ENCODE measurements at places on chromosomes 11 and 22. TPM values are rescaled to one million over a fixed set of nuclear protein-coding genes. Genes with fewer than 3 reads are reported as not detected.
A peak's percentile ranks its signal among the peaks of the same experiment; 100 is the strongest.

GRCh38 chr11:66543263-66544107 lies 2.4 kb downstream of the ZDHHC24 start:
- DNase-seq: no peak

DNA sequence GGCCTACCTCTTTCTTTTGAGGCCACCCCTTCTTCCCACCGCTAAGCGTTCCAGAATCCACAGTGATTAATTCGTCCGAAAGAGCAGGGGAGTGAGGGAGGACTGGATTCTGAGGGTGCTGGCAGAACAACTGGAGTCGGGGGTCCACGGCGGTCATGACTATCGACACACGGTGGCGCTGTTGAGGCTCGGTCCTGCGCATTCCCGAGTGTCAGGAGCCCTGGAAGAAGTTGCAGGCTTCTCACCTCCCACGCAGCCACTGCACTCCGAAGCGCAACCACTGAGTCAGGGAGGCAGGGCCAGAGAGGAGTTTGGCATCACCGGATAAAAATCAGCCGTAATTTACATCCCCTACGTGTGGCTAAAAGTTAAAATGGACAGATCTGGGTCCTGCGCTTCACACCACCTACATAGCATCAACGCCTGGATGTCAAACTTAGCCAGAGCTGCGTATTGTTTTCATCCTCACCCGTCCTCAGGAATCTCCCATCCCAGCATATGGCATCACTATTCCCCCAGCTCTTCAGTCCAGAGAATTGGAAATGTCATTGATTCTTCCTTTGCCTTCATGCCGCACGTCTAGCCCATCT lies 10.7 kb upstream of the CTSF start:
- DNase-seq: no peak

DNA sequence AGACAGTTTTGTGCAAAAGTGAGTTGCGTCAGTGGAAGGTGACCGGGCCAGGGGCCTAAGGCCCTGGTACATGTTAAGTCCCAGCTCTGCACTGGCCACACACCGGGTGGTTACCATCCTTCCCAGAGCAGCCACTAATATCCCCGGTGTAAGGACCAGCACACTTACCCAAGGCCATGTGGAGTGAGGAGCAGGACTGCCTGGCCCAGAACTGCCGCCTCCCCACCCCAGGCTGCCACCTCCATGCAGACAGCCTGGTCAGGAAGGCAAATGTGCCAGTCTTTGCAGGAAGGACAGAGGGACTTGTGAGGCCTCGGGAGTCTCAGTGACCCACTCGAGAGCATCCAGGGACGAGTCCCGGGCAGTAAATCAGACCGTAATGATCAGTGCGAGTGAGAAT lies 102.9 kb downstream of the MORC2 start:
- no peak for DNase-seq

DNA sequence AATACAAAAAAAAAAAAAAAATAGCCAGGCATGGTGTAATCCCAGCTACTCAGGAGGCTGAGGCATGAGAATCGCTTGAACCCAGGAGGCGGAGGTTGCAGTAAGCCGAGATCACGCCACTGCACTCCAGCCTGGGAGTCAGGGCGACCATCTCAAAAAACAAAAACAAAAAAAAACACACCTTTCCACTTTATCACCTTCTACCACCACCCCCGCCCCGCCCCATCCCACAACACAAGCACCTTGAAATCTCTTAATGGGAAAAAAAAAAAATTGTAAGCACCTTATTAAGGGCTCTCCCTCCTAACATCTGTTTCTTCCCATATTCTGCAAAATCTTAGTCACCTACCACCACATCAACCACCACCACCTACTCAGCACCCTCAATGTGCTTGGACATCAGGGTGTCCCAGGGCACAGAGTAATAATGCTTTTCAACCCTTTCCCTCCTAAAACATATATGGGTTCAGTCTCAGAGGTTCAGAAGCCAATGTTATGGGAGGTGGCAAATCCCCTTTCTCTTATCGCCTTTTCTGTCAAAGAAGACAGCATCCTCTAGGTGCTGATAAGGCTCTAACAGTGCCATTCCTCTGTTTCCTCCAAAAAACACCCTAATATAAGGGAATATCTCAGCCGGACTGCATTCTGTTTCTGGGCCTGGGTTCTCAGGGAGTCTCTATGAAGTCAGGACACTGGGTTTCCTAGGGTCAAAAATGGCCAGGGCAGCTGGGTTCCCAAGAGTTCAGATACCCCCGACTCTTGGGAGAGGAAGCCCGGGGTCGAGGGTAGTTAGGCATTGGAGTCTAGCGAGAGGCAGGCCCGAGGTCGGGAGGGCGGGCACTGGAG lies 718 bp downstream of the INTS5 start:
- no peak for DNase-seq

DNA sequence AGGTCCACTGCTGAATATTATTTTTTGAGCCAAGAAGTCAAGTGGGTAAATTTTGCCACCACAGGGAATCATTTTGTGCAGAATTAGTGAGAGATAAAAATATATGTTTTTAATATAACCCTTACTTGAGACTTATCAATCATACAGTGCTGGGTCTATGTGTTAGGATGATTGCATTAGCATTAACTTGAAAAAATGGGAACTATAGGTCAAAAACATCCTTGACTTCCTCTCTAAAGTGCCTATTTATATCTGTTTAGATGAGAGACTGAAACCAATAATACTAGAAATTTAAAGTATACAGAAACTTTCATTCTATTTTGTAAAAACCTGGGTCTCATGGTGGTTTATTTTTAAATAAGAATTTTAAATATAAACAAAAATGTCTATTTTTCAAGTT lies 65.1 kb upstream of the CARD18 start:
- DNase-seq: no peak

DNA sequence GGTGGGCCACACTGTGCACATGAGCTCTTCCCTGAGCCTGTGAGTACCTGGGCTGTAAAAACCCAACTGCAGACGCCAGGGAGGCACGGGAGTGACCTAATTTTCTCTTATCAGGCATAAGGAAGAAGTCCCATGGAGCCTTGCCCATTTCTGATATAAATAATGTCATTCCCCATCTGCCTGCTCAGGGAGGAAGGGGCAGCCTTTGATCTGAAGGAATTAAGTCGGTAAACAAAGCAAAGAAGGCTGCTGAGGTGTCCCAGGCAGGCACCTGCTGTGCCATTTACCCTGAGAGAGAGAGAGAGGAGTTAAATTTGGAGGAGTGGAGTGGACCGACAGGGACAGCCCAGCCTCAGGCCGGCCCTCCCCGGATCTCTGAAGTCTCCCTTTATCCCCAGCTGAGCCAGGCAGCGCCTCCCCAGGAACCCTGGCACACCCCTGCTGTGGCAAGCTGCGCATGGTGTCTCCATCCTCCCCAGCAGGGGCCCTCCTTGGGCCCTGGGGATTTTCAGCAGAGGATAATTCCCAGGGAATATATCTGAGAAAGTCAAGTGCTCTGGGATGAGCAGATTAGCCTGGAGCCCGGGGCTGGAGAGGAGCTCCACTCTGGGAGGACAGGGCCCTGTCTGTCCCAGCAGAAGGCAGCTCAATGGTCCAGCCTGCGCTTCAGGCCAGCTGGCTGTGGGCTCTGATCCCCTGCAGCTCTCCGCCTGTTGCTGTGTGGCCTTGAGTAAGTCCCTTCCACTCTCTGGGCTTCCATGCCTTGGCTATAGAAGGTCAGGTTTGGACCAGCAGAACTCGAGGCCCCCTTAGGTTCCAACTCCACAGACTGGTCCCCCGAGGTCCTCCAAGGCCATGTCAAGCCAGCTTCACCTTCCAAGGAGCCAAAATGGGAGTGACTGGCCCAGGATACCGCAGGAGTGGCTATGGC lies 17.5 kb upstream of the CABP7 start:
- peak; percentile 69 for DNase-seq

DNA sequence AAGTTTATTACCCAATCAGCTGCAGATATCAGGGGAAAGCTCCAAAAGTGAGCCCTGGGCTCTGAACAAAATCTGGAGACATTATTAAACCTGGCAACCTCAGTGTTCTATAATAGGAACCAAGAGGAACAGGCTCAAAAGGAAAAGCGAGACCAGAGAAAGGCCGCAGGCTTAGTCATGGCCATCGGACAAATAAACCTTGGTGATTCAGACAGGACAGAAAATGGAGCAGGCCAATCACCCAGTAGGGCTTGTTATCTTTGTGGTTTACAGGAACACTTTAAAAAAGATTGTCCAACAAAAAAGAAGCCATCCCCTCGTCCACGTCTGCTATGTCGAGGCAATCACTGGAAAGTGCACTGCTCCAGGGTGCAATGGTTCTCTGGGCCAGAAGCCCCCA lies 7.7 kb upstream of the PANX1 start:
- DNase-seq: no peak

GRCh38 chr22:49244466-49245420 lies 582.9 kb downstream of the BRD1 start:
- no peak for DNase-seq

DNA sequence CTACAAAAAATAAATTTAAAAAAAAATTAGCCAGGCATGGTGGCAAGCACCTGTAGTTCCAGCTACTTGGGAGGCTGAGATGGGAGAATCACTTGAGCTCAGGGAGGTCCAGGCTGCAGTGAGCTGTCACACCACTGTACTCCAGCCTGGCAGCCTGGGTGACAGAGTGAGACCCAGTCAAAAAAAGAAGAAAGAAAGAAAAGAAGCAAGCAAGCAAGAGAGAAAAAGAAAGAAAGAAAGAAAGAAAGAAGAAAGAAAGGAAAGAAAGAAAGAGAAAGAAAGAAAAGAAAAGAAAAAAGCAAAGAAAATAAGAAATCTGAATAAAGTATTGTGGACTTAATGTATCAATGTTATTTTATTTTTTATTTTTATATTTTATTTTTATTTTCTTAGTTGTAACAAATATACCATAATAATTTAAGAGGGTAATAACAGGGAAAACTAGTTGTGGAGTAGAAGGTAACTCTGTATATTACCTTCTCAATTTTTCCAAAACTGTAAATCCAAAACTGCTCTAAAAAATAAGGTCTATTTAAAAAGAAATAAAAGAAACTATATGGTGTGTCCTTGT lies 1.1 kb upstream of the ZNF215 start:
- no peak for DNase-seq

DNA sequence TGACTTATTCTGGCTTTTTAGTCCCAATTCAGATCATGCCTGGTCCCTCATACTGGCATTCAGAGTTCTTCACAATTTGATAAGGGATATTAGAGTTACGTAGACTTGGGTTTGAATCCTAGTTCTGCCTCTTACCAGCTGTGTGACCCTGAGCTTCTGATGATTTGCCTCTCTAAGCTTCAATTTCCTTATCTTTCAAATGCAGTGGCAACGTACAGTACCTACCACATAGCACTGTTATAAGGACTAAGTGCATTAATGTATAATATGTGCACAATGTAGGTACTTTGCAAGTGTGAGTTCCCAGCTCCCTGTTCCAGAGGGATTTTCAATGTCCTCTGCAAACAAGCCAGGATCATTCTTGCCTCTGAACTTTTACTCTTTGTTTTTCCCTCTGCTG lies 7.3 kb downstream of the RHOG start:
- no peak for DNase-seq

DNA sequence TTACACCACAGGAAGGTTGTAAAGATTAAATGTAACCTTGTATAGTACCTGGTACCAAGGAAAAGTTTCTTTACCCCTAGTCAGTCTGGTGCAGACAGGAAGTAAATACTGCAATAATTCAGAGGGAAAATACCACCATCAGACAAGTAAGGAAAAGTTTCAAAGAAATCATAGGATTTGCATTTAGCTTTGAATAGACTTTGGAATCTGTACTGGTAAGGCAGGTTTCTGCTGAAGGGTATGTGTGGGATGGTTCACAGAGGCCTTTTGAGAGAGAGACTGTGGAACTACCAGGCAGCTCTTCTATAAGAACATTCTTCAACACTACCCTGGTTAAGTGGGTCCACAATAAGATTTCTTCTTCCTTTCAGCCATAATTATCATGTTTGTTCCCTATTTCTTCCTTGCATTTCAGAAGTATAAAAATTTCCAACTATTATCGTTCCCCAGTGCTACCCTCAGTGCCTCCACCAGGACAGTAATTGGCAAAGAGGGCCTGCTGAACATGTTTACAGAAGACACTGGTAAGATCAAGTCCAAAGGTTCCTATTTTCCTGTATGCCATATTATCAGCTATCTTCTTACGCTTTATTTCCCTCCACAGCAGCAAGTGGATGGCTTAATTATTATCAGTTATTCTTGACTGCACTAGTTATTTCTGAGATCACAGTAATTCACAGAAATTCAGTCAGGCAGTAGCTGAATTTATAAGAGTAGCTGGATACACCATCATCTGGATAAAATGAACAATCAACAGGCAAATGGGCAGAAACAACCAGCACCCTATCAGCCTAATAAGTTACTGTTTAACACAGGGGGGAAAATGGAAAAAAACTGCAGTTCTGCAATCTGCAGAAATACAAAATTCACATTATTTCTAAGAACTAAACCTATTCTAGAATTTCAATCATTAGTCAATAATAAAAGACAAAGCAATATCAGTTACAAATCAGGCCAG lies 48.5 kb downstream of the PITPNB start:
- no peak for DNase-seq

- no peak for DNase-seq
These were observed 86.7 kb downstream of the APOL5 start for GRCh38 chr22:35804421-35804820.

- no peak for DNase-seq
These were observed 19.7 kb downstream of the ZNF195 start for GRCh38 chr11:3359092-3359824.

DNA sequence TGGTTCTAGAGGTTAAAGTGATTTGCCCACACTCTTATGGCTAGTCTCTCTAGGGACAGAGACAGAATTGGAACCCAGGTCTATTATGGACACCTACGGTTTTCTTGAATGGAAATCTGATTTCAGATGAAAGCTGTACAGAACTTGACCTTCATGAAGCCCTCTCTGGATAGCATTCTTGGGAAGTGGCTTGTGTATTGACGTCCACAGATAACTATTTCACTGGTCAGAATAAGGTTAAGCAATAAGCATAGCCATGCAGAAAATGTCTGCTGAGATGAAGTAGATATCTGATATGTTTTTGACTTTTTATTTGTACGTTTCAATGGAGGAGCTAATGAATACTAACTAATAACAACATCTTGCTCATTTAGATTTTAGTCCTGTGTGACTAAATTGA lies 1.1 kb downstream of the TLCD5 start:
- no peak for DNase-seq

GRCh38 chr11:123841174-123841573 lies 35.0 kb upstream of the OR6M1 start:
- no peak for DNase-seq

Gene HTR3B
- total RNA-seq: not detected

Gene SCO2
- 6.1 TPM for total RNA-seq

Gene RFPL1
- total RNA-seq: not detected

Gene ANO5
- total RNA-seq: not detected

Gene SEPTIN5
- total RNA-seq: 8.1 TPM

Gene SOX6
- total RNA-seq: 4.6 TPM

Data from PC-9 (cell line).